Fibroblast of skin of back (primary cell): ENCODE measurements at places on chromosomes 16 and 17.

DNA sequence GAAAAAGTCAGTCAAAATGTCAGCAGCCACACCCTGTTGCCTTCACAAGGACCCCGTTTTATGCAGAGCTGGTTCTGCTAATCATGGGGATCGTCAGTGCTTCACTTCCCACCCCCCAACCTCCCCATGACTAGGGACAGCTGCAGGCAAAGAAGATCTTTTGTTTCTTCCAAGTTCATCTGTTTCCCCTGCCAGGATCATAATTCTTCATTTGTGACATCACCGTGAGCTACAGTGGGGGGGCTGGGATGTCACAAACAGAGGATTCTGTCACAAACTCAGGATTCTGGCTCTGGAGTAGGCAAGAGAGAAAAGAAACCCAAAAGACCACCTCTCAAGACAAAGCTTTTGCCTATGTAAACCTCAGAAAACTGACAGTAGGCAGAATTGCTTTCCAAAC is 24.7 kb downstream of the DNAJC7 start:
- DNase-seq = peak; percentile 14

DNA sequence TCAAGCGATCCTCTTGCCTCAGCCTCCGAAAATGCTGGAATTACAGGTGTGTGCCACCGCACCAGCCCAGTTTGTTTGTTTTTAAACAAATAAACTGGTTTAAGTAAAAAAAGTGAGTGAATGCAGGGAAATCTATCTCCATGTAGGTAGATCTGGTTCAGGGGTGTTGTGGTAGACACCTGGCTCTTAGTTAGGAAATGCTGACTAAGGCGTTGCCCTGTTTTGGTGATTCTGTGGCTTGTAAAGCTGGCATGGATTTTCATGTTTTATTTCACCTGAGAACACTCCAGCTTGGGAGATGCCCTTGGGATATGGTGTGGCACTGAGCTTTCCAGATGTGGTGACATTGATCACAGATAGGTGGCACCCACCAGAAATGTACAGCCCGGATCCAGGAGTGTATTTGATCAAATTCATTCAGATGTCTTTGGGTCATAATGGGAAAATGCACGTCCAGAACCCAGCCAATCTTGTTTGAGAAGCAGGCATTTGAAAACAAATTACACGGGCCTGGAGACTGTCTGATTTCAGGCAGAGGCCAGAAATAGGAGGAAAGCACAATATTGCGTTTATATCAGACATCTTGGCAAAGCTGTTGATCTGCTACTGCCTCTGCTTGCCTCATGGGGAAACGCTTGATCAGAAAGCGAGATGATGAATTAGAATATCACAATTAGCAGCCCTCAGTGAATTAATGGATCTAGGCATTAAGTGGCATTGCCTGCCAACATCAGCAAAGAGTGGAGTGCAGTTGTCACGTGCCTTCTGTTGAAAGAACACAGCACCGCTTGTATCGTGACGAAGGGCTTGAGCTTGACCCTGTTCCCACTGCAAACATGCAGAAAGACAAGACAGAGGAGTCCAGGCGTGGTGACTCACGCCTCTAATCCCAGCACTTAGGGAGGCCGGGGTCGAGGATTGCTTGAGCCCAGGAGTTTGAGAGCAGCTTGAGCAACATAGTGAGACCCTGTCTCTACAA is 7.3 kb upstream of the IL34 start:
- peak; percentile 75 for DNase-seq

DNA sequence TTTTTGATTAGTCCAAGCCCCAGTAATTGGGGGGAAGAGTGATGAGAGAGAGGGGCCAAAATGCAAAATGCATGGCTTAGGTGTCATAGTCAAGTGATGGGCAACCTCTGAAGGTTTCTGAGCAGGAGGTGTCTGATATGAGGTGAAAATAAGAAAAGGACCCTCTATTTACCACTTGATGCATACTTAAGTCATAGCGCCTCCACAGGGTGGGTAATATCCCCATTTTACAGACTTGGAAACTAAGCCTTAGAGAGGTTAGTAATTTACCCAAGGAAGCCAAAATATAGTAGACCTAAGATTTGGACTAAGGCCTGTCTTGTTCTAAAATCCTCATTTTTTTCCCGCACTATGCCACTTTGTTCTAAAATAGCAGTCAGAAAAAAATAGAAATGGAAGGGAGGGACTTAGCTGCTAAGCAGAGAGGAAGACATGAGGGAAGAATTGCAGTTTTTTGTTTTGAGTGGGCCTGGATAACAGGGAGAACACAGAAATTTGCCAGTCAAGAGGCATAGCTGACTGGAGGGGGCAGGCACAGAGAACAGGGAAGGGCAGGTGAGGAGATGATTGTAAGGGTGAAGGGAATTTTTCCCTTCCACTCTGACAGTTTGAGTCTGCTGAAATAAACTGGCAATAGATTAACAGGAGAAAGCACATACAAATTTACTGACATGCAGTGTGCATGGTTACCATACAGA is 2.3 kb upstream of the GRB2 start:
- DNase-seq = no peak

DNA sequence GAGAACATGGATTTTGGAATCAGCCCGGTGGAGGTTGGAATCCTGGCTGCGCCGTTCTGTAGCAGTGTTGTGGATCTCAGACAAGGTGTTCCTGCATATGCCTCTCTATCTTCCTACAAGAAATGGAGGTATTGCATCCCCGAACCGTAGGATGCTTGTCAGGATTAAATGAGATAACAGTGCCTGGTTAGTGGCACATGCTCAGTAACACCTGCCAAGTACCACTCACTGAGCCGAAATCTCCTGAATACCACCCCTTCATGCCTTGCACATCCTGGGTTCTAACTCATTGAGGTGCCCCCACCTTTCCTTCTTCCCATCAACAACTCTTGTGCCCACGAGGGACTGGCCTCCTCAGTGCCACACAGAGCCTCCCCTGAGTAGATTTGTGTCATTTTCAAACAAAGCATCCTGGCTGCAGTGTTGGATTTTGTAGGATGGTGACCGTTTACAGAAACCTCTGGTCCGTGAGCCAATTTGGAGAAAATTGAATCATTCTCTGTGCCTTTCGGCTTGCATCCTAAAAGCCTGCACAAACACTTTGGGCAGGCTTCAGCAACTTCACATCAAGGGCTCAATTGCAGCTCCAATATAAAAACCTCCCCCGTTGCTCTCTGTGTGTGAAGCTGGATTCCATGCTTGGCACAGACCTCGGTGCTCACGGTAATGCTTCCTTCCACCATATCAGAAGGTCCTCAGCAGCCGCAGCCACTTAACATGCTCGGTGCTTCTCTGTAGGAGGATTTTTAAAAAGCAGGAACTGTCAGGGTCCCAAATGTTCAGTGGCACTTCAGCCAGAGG is 84.2 kb downstream of the WWOX start:
- DNase-seq = no peak

GRCh38 chr17:27502526-27503324 is 46.5 kb downstream of the KSR1 start:
- DNase-seq = no peak

GRCh38 chr17:82687375-82687861 is 11.1 kb downstream of the RAB40B start:
- no peak for DNase-seq

DNA sequence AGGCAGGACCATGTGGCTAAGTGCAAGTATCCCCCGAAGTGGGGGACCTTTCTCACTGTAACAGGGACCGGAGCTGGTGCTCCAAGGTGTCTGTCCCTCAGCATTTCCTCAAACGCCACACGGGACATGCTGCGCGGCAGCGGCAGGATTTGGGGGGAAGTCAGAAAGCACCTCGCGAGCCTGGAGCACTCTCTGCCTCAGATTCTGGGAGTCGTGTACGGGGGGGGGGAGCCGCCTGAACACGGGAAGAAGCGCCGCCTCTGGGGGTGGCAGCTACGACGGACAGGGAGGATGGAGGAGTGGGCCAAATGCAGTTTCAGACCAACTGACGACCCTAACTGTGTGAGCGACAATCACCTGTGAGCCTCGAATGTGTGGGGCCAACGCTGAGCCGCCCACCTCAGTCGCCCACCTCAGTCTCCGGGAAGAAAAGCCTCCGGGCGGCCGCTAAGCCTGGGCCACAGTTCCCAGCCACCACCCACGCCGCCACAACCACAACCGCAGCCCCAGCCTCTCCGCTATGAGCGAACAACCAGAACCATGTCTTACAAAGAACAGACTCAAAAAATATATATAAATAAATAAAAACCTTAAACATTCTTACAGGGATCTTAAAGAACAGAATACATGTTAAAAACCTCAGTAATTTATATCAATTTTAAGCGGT is 8.8 kb upstream of the TRAP1 start:
- no peak for DNase-seq

GRCh38 chr16:56371660-56371937 is 53.7 kb downstream of the AMFR start:
- no peak for DNase-seq

DNA sequence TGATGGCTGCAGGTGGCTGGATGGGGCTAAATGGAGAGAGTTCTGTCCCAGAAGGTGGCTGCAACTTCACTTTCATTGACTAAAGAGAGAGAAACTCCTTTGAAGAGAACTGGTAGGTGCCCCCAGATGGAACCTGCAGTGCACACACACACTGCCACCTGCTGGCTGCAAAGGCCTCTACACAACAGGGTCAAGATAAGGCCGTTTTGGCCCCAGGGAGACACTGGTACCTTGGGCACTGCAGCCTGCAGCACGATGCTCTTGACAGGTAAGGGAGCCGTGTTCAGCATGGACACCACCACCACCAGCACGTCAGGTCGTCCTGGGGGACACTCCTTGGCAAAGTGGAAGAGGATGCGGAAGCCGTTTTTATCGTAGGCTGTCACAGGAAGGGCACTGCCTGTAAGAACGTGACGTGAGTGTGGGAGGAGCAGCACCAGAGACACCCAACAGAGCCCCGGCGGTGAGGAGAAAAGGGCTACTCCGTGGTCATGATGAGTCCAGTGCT is 22.7 kb downstream of the GGA3 start:
- peak; percentile 61 for DNase-seq

GRCh38 chr17:12918142-12918541 is 99.7 kb downstream of the ELAC2 start:
- DNase-seq = peak; percentile 17

- DNase-seq = peak; percentile 77
These were observed 21.9 kb downstream of the ACE start for GRCh38 chr17:63498626-63499195.

DNA sequence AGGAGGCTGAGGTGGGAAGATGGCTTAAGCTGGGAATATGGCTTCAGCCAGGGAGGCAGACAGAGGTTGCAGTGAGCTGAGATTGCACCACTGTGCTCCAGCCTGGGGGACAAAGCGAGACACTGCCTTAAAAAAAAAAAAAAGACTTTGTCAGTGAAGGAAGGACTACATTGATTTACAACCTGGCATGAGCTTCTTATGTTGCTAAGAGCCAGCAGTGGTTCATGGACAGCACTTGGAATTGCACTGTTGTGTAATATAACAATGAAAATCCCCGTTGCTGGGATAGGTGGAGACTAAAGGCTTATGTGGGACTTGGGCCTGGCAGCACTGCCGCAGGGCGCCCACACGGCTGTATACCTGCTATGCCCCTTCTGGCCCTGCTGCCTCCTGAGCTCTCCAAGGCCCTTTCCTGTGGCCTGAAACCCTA is 14.1 kb upstream of the SLC16A5 start:
- no peak for DNase-seq

GRCh38 chr17:50035421-50035879 is 20.5 kb upstream of the ITGA3 start:
- DNase-seq = no peak

- DNase-seq = no peak
These were observed 276.2 kb upstream of the IRX5 start for GRCh38 chr16:54654429-54654828.

DNA sequence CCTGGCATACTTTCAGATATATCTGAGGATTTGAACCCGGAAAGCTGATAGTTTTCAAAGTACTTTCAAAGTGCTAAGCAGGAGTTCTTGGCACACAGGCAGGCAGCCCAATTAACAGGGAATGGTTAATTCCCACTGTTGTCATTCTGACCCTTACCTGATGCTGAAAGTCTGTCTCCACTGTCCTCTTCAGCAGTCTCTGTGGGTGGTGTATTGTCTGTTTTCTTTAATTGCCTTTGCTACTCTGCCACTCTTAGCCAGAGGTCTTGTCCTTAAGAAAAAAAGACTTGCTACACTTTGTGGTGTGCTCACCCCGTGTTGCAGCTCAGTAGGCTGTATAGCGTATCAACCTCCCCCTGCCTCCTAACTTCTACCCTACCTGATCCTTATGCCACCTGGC is 63.2 kb upstream of the SLC12A3 start:
- DNase-seq = no peak

GRCh38 chr16:62625326-62625725 is 589.1 kb upstream of the CDH8 start:
- DNase-seq = peak; percentile 3
